ENCODE measurements at places on chromosomes 1 and 21. TPM values are rescaled to one million over a fixed set of nuclear protein-coding genes. Genes with fewer than 3 reads are reported as not detected.

GRCh38 chr21:46011267-46011967, 29.8 kb downstream of the COL6A1 start:
- H3K4me1 ChIP-seq, result peaks cover 9% of the 10 kb centered on the region
- H3K27ac ChIP-seq, result no peak overlapping the region
- H3K27me3 ChIP-seq, result peaks cover 18% of the 10 kb centered on the region
- H3K4me3 ChIP-seq, result no peak overlapping the region

GRCh38 chr21:37671381-37671780, 244.9 kb downstream of the KCNJ6 start:
- peaks cover 51% of the 10 kb centered on the region for H3K27me3 ChIP-seq
- no peak overlapping the region for H3K27ac ChIP-seq
- H3K4me3 ChIP-seq, result no peak overlapping the region
- no peaks in the 10 kb centered on the region for H3K4me1 ChIP-seq
- no peak for DNase-seq

GRCh38 chr1:43438953-43439581, 14.7 kb downstream of the HYI start:
- peaks cover 33% of the 10 kb centered on the region for H3K36me3 ChIP-seq
- no peak overlapping the region for H3K27ac ChIP-seq
- no peak for DNase-seq
- H3K4me3 ChIP-seq, result no peak overlapping the region
- H3K27me3 ChIP-seq, result no peaks in the 10 kb centered on the region

DNA sequence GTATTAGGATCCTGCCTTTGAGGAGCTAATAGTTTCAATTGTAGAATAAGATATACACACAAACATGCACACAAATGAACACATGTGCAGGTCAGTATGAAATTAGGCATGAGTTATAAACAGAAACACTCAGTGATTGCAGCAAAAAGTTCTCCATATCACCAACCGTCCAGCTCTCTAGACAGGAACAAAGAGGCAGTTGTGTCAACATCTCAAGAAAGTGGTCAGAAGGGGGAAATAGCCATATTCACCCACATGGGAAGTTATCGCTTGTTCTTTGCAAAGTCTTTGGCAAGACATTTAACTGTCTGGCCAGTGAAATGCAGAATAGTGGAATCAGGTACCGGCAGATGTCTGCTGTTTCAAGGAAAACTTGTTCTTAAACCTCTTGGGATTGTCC, 29.4 kb upstream of the PIGC start:
- H3K27ac ChIP-seq, result peak overlapping the region; percentile 10
- no peak overlapping the region for H3K4me3 ChIP-seq
- DNase-seq, result no peak
- H3K4me1 ChIP-seq, result peaks cover 10% of the 10 kb centered on the region

VHLL gene
- not detected for total RNA-seq

DNA sequence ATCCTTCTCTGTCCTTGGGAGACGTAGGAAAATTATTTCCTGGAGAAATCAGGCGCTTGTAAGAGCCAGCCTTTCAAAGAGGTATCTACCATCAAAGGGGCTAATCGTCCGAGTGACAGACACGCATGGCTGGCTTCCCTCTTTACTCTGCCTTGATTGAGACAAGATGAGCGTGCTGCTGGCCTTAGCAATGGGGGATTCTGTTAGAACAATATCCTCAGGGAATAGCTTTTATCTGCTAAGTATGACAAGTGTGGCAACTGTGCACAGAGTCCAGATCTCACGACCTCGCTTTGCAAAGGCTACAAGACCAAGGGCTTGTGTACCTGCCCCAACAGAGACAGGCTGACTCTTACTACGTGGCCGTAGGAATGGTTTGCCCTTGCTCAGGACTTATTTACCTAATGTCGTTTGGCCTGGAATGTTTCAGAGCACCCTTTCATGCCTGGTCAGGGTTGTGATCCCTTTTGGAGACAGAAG, 417.1 kb downstream of the KIF26B start:
- no peaks in the 10 kb centered on the region for H3K36me3 ChIP-seq
- peaks cover 17% of the 10 kb centered on the region for H3K27me3 ChIP-seq
- no peak overlapping the region for H3K27ac ChIP-seq

DNA sequence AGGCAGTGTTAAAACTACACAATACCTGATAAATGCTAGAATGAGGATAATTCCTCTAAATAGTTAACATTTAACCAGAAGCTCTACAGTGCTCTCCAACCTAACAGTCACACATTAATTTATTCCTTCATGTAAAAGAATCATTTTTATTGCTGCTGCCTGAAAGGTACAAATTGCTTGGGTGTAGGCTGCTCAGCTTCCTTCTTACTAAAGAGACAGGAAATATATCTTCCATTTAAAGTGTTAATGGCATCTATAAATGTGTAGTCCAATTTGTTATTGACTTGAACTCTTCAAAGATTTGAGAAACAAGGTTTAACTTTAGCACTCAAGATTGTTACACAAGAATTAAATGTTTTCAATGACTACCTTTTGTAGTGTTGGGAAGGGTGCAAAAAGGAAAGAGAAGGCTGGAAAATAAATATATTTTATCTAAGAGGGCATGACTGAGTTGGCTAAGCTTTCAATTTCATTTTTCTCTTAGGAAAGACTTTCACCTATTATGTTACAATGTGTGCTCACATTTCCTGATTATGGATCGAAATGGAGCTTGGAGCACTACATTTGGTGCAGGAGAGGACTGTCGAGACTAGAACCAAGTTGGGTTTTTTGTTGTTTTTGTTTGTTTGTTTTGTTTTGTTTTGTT, 105.5 kb upstream of the CACYBP start:
- no peaks in the 10 kb centered on the region for H3K36me3 ChIP-seq
- H3K4me3 ChIP-seq, result no peak overlapping the region
- peaks cover 7% of the 10 kb centered on the region for H3K4me1 ChIP-seq
- DNase-seq, result no peak
- H3K27me3 ChIP-seq, result no peaks in the 10 kb centered on the region
- no peak overlapping the region for H3K27ac ChIP-seq

- no peaks in the 10 kb centered on the region for H3K4me1 ChIP-seq
- no peak overlapping the region for H3K27ac ChIP-seq
- no peak overlapping the region for H3K4me3 ChIP-seq
- H3K27me3 ChIP-seq, result peaks cover 19% of the 10 kb centered on the region
Observed at GRCh38 chr1:204842892-204843291, 27.8 kb upstream of the NFASC start.

DNA sequence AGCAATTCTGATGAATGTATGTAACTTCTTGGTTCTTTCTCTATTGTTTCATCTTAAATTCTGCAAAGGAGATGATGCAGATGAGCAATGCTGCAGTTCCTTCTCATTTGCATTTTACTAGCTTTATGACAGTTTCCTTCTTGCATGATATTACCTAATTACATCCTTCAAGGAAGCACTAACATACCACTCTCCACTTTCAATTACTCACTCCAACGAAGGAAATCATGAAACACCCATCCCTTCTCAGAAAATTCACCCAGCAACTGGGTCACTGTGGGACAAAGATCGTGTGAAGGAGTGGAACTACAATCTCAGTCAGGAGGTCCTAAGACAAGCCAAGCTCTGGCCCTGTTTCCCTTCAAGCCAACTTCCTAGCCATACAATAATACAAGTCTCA, 142.3 kb downstream of the CHD1L start:
- no peaks in the 10 kb centered on the region for H3K36me3 ChIP-seq
- no peak overlapping the region for H3K27ac ChIP-seq
- H3K27me3 ChIP-seq, result no peaks in the 10 kb centered on the region

DNA sequence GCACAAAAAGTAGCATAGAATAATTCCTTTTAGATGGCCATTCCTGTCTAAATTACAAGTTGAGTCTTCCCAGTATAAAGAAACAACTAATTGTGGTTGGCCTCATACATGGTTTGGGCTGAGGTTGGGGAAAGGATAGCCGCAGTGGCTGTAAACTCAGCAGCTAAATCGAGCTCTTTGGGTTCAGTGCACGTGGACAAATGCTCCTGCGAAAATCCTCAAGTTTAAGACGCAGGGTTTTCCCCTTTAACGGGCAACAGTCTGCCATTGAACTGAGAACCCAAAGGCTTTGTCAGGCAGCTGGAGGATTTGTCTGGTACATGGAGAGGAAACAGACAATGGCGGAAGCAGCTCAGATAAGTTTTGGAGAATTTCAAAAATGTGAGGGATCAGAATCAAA, 331.9 kb downstream of the TGFB2 start:
- H3K4me3 ChIP-seq, result no peak overlapping the region
- no peaks in the 10 kb centered on the region for H3K4me1 ChIP-seq
- no peaks in the 10 kb centered on the region for H3K36me3 ChIP-seq
- H3K27me3 ChIP-seq, result no peaks in the 10 kb centered on the region
- DNase-seq, result no peak
- no peak overlapping the region for H3K27ac ChIP-seq

GRCh38 chr21:18228060-18228739, 16.4 kb upstream of the CHODL start:
- H3K4me1 ChIP-seq, result no peaks in the 10 kb centered on the region
- H3K4me3 ChIP-seq, result no peak overlapping the region
- H3K27ac ChIP-seq, result no peak overlapping the region
- H3K27me3 ChIP-seq, result no peaks in the 10 kb centered on the region
- DNase-seq, result no peak

LCE2C gene
- total RNA-seq, result not detected

- peak overlapping the region; percentile 56 for H3K4me3 ChIP-seq
- peaks cover 49% of the 10 kb centered on the region for H3K4me1 ChIP-seq
- H3K27ac ChIP-seq, result no peak overlapping the region
- H3K36me3 ChIP-seq, result no peaks in the 10 kb centered on the region
- peaks cover 28% of the 10 kb centered on the region for H3K27me3 ChIP-seq
- DNase-seq, result peak; percentile 55
Observed at GRCh38 chr1:10693497-10694273, 102.8 kb downstream of the CASZ1 start.

DNA sequence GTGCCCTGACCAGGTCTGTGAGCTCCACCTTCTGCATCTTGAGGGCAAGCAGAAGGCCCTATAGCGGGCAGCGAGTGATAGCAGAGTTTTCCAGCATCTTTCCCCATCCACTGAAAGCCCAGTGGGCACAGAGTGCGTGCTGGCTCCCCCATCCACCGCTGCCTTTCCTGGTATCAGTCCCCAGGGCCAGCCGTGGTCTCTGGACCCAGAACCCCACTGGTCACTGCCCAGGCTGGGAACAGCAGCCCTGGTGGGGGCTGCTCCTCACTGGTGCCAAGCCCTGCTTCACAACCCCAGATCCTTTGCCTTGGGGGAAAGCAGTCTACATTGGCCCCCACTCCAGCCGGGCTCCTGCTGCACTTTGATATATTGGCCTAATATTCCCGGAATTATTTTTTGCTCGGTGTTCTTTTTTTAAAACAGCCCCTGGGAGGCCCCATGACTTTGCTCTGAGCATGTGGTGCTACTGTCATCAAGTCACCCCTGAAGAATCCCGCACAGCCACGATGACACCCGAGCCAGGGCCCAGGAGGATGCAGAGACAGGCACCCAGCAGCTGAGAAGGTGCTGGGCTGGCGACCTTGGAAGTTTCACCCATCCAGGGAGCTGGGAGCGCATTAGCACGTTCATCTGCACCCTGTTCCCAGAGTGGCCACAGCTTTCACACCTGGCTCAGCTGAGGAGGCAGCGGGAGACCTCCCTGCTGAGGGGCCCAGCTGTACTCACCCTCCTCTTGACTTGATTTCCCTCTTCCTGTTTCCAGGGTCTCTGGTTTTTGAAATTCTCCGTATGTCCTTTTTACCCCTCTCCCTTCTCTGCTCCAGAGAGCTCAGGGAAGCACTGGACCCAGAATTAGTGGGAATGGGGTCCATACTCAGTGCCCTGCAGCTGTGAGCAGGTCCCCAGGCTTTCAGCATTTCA, 56.9 kb downstream of the KLHDC7A start:
- no peak for DNase-seq
- H3K36me3 ChIP-seq, result no peaks in the 10 kb centered on the region
- no peak overlapping the region for H3K27ac ChIP-seq
- H3K27me3 ChIP-seq, result peaks cover 18% of the 10 kb centered on the region
- no peak overlapping the region for H3K4me3 ChIP-seq
- peaks cover 23% of the 10 kb centered on the region for H3K4me1 ChIP-seq

- H3K4me3 ChIP-seq, result no peak overlapping the region
- H3K27ac ChIP-seq, result no peak overlapping the region
- H3K27me3 ChIP-seq, result peaks cover 24% of the 10 kb centered on the region
- no peak for DNase-seq
Observed at GRCh38 chr1:181318022-181318857, 165.1 kb upstream of the CACNA1E start.

DNA sequence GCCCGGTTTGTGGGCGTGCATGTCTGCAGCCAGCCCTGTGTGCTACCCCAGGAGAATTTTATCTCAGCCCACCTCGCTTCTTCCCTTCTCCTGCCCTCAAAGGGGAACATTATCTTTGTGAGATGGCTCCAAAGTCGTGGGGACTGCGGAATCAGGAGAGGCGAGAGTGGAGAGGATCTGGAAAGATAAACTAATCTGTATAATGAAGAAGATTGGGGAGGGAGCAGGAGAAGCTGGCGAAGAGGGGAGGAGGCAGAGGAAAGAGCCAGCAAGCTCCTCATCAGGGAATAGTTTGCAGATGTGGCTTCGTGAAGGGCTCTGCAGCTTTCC, 310.3 kb downstream of the MATN1 start:
- H3K27me3 ChIP-seq, result peaks cover 43% of the 10 kb centered on the region
- H3K4me3 ChIP-seq, result no peak overlapping the region
- DNase-seq, result no peak
- H3K36me3 ChIP-seq, result no peaks in the 10 kb centered on the region
